NCI-H774 (cell line): ENCODE measurements at places on chromosomes 2 and 18.

- DNase-seq, result no peak
These were observed 24.7 kb upstream of the KCNS3 start for GRCh38 chr2:17853799-17854198.

DNA sequence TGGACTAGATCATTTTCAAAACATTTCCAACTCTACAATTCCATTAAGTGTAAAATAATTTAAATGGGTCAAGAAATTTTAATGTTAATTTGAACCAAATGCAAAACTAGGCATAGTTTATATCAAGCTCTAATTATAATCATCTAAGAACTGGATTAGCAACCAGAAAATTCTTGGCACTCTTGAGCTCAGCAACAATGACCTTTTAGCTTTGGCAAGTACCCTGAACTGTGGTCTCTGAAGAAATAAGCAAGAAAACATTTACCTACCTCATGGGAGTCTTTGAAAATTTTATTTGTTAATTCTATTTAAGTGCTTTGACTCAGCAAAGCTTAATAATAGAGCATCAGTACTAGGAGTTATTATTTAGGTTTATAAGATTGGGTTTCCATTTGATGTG is 313.2 kb downstream of the SATB2 start:
- no peak for DNase-seq

DNA sequence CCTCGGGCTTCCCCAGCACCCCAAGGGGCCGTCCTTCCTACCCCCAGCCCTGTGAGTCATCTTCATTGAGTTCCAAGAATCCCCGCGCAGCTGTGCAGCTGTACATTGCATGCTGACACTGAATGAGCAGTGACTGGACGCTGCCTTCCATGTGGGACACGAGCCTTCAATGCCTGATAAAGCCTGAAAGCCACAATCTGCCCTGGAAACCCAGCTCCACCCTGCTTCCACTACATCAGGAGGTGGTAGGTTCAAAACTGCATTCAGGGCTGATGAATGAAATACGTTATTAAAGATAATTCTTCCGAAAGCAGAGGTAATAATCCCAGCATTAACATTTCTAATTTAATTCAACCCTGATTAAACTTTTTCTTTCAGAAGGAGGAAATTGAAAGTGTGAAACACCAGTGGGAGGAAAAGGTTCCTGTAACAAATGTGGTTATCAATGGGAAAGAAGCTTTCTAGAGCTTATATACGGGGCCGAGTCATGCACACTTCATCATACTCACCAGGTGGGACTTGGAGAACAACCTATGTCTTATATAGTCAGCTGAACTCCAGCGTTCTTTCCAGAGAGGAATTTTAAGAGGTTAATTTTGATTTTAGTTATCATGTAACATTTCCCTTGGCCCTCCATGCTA is 360.1 kb downstream of the LPIN1 start:
- no peak for DNase-seq

DNA sequence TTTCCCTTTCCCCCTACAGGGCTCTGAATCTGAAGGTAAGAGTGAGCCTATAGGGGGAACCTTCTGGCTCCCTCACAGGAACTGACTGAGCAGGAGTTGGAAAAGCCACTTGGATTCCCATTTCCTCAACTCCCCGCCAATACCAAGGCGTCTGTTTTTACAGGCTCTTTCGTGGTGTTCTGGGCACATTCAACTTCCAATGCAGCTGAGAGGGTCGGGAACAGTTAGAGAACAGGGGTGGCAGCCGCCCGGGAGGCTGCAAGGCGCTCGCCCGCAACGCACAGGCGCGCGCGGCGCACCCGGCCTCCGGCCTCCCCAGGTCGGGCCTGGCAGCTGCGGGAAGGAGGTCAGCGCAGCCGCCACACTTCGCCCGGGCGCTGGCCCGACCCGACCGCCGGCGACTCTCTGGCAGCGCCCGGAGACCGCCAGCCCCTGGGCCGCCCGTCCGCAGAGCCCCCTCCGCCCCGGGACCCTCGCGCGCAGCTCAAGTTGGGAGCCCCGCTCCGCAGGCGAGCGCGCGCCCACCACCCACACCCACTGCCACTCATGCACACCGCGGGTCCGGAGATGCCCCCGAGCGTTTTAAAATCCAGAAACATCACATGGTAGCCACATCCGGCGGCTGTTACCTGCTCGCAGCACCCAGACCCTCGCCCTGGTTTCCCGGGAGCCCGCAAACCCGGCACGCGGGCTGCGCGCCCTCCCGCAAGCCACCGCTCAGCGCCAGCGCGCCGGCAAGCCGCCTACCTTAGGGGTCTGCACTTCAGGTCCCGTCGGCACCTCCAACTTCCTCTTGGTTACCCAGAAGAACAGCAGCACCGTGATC is 816 bp downstream of the GALNT14 start:
- DNase-seq, result no peak

DNA sequence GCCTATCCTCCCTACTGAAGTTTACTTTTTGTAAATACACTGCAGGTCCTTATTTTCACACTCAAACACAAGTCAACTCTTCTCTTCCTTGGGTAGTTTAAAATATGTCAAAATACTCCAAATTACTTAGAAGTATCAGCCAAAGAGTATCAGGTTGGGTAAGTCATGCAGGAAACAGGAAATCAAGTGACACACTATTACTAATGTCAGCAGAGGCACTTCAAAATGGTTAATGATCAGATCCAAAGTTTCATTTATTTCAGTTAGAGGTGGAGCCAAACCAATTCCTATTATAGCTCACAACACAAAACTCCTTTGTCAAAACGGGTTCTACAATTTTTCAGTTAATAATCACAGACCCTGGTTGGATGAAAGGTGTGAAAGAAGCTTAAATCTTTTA is 54.2 kb downstream of the DLGAP1 start:
- DNase-seq, result no peak

GRCh38 chr2:137405496-137405895 is 558.8 kb upstream of the HNMT start:
- DNase-seq, result no peak

DNA sequence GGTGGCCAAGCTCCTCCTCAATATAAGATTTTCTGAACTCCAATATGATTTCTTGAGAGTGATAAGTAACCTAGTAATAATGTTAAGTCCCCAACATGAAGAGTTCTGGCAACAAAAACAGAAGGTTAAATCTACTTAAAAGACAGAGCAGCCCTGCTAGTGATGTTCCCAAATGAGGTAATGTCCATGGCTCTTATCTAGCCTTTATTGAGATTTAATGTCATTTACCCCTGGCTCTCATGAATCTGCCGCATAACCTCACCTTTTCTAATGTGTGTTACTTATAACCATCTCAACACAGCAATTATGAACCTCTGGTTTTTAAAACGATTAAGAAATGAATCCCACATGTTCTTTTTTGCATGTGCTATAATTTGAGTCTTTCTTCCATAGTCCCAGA is 167.5 kb upstream of the ZFP36L2 start:
- no peak for DNase-seq

- no peak for DNase-seq
These were observed 2.0 kb downstream of the ZNF521 start for GRCh38 chr18:25349926-25350487.

DNA sequence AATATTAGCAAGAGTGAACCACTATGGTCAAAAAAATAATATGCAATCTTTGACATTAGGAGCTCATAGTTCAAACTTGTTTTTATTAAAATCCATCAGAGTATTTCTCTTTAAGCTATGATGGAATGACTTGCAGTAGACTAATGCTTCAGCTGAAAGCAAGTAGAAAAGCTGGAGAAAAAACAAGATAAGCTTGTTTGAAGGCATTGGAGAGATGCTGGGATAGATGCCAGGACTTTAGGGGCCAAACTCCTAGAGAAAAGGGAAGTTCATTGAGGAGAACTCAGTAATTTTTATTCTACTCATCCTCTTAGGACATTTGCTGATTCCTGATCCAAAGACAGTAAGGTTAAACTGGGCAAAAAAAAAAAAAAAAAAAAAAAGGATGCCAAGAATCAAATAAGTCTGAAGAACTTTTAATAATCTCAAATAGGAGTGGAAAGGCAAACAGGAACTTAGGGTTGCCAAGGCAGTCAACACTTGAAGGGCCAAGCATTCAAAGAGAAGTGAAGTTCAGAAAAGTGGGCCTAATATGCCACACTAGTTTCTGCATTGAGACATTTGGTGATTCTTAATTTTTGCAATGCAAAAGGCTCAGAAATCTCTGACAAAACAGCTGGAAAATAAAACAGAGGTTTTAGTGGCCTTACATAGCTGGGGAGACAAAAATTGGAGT is 19.7 kb upstream of the AFF3 start:
- DNase-seq, result no peak

DNA sequence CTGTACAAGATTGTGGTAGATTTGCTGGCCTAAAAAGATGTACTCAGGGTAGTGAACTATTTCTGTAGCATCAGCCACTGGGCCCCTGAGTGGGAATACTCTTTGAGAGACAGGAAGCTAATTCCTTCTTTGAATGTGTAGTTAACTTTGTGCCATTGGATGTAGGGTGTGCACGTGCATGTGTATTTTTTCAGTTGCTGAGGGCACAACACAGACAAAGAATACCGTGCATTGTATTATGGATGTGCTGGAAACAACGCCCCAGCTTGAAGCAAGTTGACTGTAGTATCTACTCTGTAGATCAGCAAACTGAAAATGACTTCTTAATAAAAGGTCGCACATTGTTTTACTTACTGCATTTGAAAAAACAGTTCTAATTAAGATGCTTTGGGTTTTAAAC is 14.1 kb downstream of the CRIM1 start:
- DNase-seq, result no peak

DNA sequence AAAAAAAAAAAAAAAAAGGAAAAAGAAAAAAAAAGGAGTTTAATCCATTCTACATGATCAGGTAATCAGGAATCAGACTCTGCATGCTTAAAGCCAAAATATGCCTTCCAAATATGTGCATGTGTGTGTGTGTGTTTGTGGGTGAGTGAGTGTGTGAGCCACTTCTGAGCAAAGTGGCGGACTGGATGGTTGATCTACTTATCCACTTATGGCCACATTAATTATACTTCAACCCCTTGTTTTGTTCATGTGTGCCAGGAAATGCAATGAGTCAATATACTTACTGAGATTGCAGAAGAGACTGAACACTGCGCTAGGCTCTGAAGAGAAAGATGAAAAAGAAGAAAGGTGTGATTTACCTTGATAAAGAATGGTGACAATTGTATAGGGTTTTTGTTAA is 586.5 kb upstream of the NXPH2 start:
- peak; percentile 70 for DNase-seq

DNA sequence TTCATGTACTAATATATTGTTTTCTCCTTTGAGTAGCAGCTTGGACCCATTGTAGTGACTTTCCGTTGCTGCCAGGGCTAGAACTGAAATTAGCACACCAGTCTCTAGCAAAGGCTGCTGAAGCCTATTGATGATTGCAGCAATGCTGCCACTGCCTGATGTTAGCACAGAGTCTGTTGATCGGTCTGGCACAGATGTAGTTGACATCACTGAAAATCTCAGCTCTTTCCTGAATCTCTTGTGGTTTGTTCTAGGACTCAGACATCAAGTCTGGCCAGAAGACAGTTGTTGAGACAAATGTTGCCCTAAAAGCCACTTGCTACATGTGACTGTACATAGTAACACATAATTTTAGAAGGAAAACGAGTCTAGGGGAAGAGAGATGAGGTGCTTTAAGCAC is 47.2 kb downstream of the VAPA start:
- no peak for DNase-seq

GRCh38 chr2:20634507-20635112 is 16.3 kb downstream of the HS1BP3 start:
- no peak for DNase-seq

DNA sequence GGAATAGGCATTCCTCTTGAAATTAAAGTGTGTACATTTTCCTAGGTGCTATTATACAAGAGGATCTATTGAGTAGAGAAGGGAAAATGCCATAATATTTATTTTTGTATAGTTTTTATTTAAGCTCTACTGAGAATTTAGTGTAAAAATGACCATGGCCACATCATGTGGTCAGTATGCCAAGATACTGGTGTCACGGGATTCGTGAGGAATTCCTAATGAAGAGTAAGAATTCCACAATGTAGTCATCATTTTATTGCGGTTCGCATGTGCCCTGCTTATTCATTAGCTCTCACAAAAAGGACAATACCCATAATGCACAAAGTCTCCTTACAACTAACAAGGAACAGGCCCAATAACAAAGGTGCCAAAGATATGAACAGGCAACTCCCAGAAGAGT is 39.3 kb upstream of the PARD3B start:
- DNase-seq, result no peak

GRCh38 chr18:10833656-10834055 is 307.8 kb downstream of the NAPG start:
- DNase-seq, result no peak

DNA sequence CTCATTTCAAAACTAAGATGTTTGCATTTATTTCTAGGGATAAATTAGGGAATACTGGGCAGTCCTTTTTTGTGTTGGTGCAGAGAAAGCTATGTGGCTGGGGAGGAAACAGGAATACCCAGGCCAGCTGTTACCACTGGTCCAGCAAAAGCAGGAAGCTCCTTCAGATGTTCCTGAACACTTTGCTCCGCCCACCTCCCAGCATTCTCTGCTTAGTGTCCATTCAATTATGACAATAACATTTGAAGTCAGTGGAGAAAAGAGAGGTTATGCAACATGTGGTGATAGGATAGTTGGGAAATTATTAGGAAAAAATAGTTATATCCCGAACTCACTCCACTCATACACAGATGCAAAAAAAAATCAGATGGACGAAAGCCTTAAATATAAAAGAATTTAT is 22.1 kb upstream of the ARPC2 start:
- no peak for DNase-seq

GRCh38 chr2:20541651-20542050 is 94.8 kb downstream of the RHOB start:
- DNase-seq, result no peak

DNA sequence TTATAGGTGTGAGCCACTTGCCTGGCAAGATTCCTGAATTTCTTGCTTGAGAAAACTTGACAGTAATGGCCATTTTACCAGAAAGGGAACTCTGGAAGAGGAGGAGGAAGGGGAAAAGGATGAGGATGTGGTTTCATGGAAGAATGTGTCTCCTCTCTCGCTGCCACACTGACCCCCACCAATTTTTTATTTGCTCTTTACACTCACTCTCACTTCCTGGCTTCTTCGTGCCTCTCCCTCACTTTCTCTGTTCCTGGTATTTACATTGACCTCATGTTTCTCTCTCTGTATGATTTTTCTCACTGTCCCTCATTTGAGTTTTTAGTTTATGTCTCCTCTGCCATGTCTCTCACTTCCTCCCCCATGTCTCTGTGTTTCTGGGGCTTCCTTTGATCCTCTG is 134.5 kb upstream of the CAB39 start:
- no peak for DNase-seq

DNA sequence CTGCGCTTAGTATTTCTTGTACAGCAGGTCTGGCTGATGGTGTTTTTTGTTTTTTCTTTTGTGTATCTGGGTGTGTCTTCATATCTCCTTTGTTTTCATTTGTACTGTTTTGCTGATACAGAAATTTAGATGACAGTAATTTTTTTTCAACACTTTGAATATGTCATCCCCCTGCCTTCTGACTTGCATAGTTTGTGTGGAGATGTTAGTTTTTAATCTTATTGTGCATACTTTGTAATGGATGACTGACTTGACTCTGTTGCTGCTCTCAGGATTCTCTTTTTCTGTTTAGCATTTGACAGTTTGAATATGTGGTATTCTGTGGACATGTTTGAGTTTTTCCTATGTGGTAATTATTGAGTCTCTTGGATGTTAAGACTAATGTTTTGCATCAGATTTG is 161.3 kb downstream of the ZNF407 start:
- no peak for DNase-seq
